ENCODE measurements at places on chromosomes 13 and 19.
A peak's percentile ranks its signal among the peaks of the same experiment; 100 is the strongest.

- no peak for DNase-seq
Observed at GRCh38 chr13:51266642-51267041, 44.4 kb downstream of the FAM124A start.

DNA sequence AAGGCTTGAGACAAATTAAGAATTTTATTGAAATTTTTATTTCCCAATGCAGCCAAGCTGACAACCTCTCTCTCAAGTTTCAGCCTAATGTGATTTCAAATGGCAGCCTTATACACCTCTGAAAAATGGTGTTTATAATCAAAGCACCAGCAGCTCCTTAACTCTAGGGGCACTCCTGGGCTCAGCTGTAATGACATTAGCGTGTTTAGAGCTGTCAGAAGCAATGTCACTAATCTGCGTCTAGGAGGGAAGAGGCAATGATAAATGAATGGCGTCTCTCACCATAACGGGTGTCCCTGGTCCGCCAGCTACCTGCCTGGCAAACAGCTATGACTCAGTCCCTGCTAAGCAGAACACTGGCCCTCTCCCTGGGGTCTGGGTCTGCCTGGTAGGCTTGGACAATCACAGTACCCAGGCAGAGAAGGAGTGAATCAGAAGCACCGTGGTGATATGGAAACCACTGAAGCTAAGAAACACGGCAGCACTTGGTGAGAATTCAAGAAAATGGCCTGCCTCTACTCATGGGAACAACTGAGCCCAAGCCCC lies 131.8 kb upstream of the VSTM2B start:
- no peak for DNase-seq

- DNase-seq, result no peak
Observed at GRCh38 chr13:52399708-52400107, 6.3 kb downstream of the THSD1 start.

DNA sequence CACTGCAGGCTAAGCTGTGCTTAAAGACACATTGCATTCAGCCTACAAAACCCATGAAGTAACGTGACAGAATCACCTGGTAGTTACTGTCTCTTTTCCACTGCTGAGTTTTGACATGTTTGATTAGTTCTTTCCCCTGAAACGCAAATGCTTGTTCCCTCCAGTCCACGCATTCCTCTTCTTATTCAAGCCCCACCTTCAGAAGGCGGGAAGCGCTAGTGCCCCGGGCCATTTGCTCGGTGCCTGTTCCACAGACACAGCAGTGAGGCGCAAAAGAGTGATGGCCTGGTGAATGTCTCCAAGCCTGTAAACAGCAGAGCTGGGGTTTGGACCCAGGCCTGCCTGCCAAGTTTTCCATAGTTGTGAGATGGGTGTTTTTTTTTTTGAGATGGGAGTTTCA lies 10.9 kb downstream of the ACP4 start:
- DNase-seq, result no peak

DNA sequence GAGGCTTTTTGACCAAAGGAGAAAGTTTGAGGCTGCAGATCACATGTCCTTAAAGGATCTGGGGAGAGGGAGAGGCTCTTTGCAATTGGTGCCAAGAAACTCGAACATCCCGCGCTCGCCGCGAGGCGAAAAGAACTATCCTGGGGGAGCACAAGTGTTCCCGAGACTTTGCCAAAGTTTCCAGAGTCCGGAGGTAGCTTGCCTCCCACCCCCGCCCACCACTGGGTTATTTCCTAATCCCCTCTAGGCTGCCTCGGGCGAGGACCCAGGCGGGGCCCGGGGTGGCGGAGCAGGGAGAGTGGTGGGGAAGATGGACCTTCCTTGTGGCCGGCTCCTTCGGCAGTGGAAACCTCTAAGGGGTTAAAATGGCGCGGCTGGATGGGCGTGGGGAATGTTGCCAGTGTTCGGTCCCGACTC lies 114.5 kb downstream of the KCNRG start:
- no peak for DNase-seq

DNA sequence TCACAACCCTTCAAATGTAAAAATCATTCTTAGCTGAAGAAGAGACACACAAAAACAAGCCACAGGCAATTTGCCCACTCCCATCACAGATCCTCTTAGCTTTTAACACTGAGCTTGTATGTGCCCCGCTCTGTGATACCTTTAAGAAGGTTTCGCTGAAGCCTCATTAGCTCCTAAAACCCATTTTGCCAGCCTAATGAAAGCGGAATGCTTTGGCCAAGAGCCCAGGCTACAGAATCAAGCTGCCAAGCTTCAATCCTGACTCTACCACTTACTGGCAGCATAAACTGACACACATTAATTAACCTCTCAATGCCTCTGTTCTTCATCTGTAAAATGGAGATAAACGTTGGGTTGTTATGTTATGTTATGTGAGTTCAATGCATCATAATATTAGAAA lies 10.5 kb downstream of the ZNF112 start:
- DNase-seq, result no peak

GRCh38 chr13:43749503-43749902 lies 37.3 kb downstream of the ENOX1 start:
- DNase-seq, result no peak

- DNase-seq, result no peak
Observed at GRCh38 chr19:5251096-5252065, 89.2 kb downstream of the PTPRS start.

DNA sequence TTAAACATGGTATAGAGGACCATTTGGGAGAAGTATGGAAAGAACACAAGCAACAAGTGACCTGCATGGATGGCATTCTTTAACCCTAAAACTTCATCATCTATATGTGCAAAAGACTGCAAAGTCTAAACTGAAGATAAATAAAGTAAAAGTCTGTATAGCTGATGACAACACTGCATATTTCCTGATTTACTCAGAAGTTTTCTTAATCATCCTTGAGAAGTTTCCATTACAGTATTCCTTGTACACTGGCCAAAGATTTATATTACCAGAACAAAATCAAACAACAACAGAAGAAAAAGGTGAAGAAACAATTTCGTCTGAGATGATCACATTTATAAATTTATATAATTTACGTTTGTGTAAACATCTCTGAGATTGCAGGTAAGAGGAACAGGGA lies 805.7 kb downstream of the PCDH9 start:
- no peak for DNase-seq

GRCh38 chr13:53238261-53238660 lies 209.6 kb downstream of the OLFM4 start:
- DNase-seq, result no peak

DNA sequence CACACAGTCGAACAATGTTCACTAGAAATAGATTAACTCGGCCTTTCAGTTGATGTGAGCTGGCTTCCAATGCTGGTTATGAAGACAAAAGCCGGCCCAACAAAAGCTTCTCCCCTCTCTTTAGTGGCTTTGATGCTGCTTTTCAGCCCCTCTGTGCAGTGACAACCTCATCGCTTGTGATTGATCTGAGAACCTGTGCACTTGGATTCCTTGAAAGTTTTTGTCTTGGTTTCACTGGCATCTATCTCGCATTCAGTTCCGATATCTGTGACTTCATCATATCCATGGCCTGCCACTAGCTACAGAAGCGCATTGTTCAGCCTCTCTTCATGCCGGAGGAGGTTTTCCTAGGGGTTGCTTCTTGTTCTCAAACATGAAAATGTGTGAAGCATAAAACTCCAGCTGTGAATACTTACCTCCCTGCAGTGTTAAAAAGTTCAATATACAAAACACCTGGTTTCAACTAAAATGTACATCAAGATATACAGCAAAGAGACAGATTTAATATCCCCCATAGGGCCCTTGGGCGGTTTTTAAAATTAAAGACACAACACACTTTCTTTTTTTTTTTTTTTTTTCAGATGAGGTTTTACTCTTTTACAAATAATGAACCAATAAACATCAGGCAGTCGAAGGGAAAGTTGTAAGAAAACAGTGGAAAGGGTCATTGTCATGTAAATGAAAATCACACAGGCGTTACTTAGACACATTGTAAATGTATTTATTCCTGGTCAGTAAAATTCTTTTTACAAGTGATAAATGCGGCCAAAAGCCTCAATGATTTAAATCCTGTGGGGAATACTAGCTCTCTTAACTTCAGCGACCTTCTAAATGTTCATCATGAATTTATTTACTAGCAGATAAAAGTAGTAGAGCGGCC lies 1252.8 kb downstream of the EFNB2 start:
- no peak for DNase-seq

DNA sequence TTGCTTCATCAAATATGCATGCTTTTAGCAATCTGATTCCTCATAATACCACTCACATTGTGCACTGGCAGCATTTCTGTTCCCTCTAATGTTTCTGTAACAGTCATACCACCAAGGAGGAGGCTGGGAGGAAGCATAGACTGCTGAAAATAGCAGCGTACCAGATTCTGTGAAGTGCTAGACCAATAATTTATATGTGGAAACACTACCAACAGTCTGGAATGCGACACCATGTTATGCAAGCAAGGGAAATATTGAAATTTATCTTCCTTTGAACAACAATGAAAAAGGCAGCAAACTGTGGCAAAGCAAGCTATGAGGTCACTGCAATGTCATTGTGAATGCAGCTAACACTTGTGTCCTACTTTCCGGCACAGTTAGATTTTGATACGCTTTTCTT lies 1388.0 kb downstream of the EFNB2 start:
- DNase-seq, result no peak

- DNase-seq, result no peak
Observed at GRCh38 chr19:32615569-32615968, 34.6 kb downstream of the PDCD5 start.

DNA sequence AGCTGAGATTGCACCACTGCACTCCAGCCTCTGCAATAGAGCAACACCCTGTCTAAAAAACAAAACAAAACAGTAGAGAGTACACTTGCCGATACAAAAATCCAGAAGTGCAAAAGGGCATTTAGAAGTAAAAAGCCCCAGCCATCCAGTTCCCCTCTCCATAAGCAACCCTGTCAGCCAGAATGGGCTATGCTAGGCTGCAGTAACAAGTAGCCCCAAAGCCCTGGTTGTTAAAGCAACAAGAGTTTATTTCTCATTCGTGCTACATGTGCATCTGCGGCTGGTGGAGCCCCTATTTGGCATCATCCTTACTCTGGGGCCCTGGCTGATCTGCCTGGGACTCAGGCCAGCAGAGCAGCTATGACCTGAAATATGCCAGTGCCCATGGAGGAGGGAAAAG lies 16.9 kb upstream of the UBE2S start:
- no peak for DNase-seq

- DNase-seq, result no peak
Observed at GRCh38 chr19:4264812-4265211, 14.3 kb upstream of the SHD start.

DNA sequence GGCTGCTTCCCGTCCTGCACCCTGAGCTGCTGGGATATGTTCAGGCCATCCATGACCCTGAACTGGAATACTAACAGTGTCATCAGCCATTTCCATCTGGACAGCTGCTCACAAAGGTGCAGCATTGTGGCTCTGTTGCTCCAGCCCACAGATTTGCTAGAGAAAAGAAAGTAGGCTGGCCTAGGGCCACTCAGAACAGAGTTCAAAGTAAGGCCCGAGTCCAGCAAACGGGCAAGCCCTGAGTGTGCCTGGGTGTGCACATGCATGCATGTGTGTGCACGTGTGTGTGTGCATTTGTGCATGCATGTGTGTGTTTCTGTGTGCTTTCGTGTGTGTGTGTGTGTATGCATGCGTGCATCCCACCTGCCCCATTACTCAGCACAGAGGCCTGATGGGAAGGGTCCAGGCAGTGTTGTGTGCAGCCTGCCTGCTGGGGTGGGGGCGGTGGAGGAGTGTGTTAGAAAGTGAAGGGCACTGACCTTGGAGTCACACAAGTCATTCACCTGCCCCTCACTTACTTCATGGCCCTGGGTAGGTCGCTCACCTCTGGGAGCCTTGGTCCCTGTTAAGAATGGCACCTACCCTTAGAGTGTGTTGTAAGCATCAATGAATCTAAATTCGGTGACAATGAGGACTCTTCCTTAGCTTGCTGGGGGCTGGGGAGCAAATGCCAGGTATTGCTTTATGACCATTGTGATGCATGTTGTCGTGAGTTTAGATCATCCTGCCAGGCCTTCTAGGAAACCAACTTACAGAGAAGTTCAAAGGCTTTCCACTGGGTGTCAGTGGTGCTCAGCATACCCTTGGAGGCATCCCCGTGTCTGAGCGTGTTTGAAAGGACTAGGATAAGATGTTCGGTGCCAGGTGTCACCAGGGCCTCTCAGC lies 53.2 kb downstream of the GPR12 start:
- DNase-seq, result peak; percentile 22

GRCh38 chr13:49370371-49370770 lies 73.5 kb downstream of the CAB39L start:
- no peak for DNase-seq

DNA sequence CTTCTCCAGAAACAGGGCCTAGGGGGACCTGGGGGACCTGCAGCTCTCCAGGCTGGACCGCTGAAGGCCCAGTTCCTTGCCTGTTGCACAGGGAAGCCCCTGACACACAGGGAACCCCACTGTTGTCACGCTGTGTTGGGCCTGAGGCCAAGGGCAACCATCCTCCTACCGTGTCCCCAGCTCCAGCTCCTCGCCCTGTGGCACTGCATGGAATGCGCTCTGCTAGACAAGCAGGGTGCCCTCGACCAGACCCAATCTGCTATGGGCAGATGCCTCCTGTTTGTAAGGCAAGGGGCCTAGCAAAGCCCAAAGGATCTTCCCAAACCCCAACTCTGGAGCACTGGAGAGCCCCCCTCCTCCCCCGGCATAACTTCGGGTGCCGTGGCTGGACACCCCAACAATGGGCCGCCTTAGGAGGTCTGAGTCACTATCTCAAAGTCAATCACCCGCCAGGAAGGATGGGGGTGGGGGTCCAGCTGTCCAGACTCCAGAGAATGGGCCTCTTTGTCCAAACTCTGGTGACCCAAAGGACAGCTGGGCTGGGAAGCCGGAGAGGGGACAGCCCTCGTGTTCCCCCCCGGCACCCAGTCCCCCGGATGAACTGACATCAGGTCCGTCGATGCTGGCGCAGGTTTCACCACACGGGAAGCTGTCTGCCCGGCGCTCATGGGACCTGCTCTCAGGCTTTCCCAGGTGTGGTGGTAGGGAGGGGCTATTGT lies 3.7 kb downstream of the BRSK1 start:
- no peak for DNase-seq

- no peak for DNase-seq
Observed at GRCh38 chr13:75423946-75424345, 58.0 kb downstream of the TBC1D4 start.

DNA sequence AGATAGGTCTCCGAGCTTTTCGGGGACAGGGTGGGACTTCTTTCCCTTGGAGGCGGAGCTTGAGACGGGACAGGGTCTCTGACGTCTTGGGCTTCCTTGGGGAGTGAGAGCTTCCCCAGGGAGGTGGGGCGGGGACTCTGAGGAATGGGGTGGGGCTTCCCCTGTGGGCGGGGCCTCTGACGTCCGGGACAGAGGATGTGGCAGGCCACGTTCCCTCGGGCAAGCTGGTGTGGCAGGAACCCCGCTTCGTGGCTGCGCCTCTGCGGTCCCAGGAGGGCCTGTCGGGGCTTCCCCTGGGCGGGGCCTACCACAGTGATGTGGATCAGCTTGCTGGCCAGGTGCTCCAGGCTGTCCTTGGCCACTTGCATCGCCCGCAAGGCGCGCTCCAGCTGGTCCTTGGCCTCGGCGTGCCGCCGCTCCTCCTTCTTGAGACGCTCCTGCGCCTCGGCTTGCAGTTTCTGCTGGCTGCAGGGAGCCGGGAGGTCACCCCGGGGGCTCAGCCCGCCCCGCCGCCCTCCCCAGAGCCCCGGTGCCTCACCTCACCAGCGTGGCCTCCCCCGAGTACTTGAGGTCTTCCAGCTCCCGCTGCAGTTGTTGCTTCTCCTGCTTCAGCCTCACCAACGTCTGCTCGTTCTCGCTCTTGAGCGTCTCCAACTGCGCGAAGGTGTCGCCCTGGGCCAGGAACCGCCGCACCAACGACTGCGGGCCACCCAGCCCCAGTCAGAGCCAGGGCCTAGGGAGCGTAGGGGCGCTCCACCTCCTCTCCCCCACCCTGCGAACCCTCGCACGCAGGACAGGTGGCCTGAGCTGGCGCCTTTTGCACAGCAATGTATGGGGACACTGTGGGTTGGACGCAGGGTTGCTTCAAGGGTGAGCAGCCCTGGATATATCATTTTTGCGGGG lies 3.3 kb upstream of the RGL3 start:
- peak; percentile 34 for DNase-seq

All from GM04504 (cell line).